Left ventricle myocardium superior (tissue), 1 donor: ENCODE measurements at places on chromosomes 1 and 21. TPM values are rescaled to one million over a fixed set of nuclear protein-coding genes. Genes with fewer than 3 reads are reported as not detected.

IL19 gene
- total RNA-seq, result not detected

PERM1 gene
- 187 TPM for total RNA-seq

TRIM67 gene
- not detected for total RNA-seq

PALMD gene
- 115 TPM for total RNA-seq

CDK18 gene
- 209 TPM for total RNA-seq

DMRTA2 gene
- total RNA-seq, result not detected

REN gene
- not detected for total RNA-seq

RGSL1 gene
- total RNA-seq, result not detected

SPATA6 gene
- 11.2 TPM for total RNA-seq
